HT1080 (cell line): ENCODE measurements at places on chromosomes 16 and 17.

DNA sequence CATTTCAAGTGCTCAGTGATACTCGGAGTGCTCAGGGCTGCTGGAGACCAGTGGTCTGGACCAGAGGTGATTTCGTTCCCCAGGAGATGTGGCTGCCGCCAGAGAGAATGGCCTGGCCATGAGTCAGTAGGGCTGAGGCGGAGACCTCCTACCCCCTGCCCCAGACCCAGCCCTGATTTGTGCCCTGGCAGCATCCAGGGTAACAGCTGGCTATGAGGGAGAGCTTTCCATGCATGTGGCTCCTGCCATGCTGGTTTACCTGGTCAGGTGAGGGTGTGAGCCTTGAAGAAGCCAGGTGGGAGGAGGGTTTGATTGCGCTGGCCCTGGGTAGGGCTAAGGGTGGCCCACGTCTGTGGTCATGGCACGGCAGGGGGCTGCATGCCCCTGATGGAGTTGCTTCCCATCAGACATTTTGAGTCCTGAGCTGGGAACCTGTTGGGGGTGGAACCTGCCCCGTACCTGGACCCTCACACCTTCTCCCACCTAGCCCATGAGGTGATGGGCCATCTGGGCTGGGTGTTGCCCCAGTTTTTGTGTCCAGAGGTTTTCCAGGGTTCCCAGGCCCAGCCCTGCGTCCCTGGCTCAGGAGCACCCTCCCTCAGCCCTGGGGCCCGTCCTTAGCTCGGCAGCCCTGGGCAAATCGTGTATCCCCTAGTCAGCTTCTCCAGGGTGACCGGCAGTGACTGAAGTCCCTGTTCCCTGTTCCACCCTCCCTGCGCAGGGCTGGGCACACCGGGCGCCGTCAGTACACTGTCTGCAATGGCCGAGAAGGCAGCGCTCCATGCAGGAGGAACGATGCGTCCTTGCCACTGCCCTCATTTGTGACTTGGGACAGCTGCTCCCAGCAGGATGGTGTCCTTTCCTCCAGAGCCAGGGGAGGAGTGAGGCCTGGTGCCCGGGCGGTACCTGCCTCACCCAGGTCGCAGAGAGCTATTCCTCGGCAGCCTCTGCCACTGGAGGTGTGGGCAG lies 9.0 kb upstream of the CSNK1D start:
- DNase-seq: no peak

DNA sequence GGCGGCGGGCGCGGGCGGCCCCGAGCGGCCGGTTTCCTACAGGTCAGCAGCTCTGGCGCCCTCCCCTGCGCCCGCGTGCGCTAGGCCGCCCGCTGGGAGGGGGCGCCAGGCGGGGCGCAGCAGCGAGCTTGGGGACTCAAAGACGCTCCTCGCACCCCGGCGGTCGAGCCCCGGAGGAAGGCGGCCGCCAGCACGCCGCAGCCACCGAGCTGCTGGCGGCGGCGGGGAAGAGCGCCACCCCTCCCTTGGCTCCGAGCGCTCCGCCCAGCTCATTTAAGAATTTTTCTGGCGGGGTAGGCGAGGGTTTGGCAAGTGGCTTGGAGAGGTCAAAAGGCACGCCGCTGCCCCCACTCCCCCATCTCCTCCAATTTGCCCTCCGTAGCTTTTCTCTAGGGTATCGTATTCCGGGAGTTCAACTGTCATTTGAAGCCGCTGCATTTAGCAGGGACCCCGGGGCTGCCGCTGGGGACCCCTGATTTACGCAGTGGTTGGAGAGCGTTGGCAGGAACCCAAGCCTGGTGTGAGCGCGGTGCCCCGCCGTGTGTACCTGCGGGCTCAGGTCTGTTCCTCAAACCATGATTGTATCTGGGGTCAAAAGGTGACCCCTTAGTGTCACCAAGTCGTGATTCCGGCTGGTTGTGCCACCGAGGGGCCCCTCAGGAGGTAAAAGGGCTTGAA lies 59.5 kb upstream of the GSE1 start:
- peak; percentile 62 for DNase-seq

DNA sequence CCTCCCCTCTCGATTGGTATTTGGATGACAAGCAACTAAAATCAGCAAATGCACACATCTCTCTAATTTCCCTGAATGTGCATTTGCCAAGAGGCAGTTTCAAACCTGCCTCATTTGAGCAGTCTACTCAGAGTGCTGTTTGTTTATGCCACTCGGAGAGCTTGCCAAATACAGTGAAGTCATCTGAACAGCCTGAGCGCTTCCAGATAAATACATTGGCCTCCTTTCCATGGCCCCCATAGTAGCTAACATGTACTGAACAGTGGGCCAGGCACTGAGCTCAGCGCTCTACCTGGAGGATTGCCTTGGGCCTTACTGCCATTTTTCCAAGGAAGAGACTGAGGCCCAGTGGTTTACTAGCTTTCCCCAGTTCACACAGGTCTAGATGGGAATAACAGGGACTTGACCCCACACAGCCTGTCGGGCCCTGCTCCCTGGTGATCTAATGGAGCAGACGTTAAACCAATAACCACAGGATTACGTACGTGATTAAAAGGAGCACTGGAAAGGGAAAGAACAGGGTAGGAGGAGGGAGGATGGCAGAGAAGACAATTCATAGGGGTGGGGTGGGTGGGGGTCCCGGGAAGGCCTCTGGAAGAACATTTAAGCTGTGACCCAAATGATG lies 18.7 kb upstream of the ANKRD40CL start:
- DNase-seq: no peak

DNA sequence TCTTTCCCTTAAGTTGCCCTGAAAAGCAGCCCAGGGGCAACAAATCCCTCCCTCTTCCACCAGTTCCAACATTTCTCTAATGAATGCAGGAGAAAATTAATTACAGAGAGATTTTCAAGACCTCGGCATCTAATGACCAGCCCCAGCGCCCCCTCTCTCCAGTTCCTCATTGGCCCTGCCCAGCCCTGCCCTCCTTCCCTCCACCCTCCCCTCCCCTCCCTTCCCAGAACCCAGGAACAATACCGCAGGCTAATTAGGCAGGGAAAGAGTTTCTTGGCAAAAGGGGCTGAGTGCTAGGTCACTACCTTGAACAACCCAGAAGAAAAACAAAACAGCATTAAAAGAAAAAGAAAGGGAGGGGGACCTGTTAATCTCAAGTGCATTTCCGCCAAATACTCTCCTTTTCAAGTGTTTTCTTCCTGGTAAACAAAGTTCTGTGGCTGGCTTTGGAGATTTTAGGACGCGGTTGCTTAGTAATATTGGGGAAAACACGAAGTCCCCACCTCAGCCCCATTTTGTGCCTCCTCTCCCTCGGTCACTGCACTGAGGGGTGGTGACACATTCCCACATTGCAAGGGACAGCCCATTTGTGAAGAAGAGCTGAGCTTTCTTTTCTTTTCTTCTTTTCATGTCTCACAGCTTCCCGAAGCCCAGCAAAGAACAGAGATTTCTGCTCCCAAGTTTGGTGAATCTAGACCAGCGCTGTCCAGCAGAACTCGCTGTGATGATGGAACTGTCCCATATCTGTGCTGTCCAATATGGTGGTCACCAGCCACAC lies 215.4 kb downstream of the SOX9 start:
- no peak for DNase-seq

GRCh38 chr16:48546774-48547173 lies 63.2 kb downstream of the N4BP1 start:
- no peak for DNase-seq

DNA sequence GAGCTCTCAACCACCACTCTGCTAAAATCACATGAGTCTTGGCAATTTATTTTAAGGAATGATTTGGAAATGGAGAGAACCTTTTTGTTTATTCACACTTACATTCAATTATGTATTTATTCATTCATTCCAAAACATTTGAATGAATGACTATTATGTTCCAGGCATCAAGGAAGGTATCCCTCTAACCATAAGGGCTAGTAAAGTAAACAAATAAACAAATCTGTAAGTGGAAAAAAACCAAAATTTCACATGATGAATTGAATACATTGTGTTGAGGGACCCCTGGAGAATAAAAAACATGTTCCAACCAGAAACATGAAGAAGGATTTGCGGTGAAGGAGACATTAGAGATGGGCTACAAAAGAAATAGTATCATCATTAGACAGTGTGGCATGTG lies 677.8 kb downstream of the TOX3 start:
- DNase-seq: no peak

DNA sequence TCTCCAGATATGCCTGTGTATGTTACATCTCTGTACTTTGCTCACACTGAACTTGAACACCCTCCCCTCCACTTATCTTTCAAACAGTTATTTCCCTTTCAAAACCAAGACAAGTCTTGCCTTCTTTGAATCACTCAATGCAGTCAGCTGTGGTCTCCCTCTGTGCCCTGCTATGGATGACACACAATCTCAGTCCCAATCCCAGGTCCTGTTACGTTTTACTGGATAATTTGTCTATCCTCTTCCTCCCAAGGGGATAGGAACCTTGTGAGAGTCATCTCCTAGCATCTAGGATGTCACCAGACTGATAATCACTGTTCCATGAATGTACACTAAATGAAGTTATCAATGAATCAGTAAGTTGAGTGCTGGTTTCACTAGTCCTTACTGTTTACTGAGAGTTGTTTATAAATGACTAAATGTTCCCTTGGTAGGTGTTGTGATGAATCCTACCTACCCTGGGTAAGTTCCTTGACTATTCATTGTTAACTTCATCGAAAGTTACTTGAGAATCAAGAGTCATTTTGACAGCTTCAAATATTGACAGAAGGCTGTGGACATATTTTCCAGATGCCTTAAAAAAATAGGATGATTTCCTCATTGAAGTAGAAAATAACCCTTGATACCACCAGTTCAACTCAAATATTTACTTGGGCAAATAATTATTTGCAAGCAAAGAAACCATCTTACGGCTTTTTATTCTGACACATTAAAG lies 244.9 kb downstream of the PRKCA start:
- no peak for DNase-seq
